Activated CD4-positive, alpha-beta T cell treated with anti-CD3 and anti-CD28 coated beads, Interleukin-2, amount 10 ng/mL, durations not matched to agents 7 days and 5 days (primary cell): ENCODE measurements at places on chromosomes 16 and 17. TPM values are rescaled to one million over a fixed set of nuclear protein-coding genes. Genes with fewer than 3 reads are reported as not detected.
A peak's percentile ranks its signal among the peaks of the same experiment; 100 is the strongest.

DNA sequence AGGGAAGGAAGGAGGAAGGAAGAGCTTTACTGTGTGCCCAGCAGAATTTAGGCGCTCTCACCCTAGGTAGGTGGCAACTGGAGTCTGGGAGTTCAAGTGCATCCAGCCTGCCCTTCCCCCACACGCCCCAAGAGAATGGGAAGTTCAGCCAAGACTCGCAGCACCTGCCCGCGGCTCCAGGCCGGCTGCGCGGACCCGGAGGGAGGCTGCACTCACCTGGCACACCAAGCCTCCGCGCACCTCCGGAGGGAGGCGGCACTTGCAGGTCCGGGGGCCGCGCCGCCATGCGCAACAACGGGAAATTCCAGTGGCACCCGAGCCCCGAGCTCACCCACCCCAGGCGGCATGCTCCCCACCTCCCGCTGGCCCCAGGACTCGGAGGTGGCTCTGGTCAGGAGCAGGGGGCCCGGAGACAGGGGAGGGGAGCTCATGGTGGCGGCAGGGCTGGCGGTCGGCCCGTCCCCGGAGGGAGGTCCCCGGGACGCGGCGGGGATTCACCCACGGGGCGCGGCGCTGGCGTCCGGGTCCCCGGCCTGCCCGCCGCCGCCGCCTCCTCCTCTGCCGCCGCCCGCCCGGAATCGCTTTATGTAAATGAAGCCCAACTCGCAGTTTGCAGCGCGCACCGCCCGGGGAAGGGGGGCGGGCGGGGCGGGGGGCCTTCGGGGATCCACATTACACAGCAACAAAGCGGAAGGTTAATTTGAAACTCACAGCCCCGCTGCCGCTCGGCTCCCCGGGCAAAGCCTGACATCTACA is at the start of gene ZFHX3:
Gene ZFHX3 (minus strand): TSS at position 593 of the 756 bp plus-strand sequence. CDS start 87,983 bp downstream, outside the sequence.
- H3K27ac ChIP-seq: no peak within 1 kb of the TSS
- peaks cover 50% of the 10 kb centered on the region for H3K27me3 ChIP-seq
- H3K4me1 ChIP-seq: peaks cover 4% of the 10 kb centered on the region

DNA sequence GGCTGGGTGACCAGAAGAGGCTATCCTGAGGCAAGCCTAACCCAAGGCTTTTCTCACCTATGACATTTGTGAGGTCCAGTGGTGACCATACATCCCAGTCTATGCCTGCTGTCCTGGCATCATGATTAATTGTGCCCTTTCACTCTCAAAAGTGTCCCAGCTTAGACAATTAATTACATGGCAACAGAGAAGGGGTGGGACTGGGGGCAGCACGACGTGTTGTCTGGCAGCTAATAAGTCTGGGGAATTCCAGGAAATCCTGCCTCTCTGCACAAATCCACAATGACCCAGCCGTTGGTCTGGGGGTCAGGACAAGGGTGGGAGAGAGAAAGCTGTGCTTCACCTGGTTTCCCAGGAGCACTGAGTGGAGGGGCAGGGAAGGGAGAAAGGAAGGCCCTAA is 14.0 kb upstream of the MTMR4 start:
- no peak overlapping the region for H3K4me3 ChIP-seq
- no peak for DNase-seq
- H3K4me1 ChIP-seq: peaks cover 21% of the 10 kb centered on the region

- no peak overlapping the region for H3K4me3 ChIP-seq
- no peaks in the 10 kb centered on the region for H3K36me3 ChIP-seq
- peaks cover 7% of the 10 kb centered on the region for H3K27me3 ChIP-seq
- no peak for DNase-seq
- no peak overlapping the region for H3K27ac ChIP-seq
Measured at GRCh38 chr16:48047720-48048119, 108.1 kb downstream of the ABCC12 start.

GRCh38 chr17:28416703-28417311 is 10.8 kb upstream of the SLC46A1 start:
- H3K27me3 ChIP-seq: peaks cover 16% of the 10 kb centered on the region
- no peaks in the 10 kb centered on the region for H3K4me1 ChIP-seq
- H3K36me3 ChIP-seq: no peaks in the 10 kb centered on the region
- H3K4me3 ChIP-seq: no peak overlapping the region

DNA sequence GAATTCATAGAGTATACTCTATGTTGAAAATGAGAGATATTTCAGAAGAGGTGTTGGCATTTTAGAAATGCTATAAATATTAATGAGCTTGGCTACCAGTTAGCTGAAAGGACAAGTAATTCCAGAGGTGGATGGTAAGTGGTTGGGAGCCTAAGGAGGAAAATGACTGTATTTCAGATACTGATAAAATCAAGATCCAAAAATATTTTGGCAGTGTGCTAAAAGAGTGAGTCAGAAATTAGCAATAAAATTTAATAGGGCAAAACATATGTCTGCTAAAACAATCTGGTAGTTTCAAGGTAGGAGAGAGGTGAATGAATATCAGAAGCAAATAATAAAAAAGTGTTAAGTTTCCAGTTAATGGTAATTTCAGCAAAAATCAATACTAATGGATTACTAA is 1287.9 kb downstream of the CDH8 start:
- H3K4me1 ChIP-seq: no peaks in the 10 kb centered on the region
- no peaks in the 10 kb centered on the region for H3K27me3 ChIP-seq
- H3K4me3 ChIP-seq: no peak overlapping the region

DNA sequence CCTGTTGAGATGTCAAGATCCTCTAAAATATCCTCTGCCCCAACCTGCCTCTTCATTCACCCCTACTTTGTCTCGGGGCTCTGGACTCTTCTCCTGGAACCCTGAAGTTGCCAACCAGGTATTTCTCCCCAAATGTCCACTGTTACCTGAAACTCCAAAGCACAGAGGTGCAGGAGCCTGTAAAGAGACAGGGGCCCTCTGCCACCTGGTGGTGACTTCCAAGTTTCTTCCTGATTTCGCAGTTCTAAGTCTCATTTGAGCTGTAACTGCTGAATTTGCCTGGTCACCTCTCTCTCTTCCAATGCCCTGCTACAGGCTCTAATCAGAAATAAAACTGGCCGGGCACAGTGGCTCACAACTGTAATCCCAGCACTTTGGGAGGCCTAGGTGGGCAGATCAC is 77.1 kb upstream of the RCVRN start:
- H3K27ac ChIP-seq: no peak overlapping the region
- DNase-seq: no peak
- no peaks in the 10 kb centered on the region for H3K27me3 ChIP-seq
- H3K4me1 ChIP-seq: no peaks in the 10 kb centered on the region

DNA sequence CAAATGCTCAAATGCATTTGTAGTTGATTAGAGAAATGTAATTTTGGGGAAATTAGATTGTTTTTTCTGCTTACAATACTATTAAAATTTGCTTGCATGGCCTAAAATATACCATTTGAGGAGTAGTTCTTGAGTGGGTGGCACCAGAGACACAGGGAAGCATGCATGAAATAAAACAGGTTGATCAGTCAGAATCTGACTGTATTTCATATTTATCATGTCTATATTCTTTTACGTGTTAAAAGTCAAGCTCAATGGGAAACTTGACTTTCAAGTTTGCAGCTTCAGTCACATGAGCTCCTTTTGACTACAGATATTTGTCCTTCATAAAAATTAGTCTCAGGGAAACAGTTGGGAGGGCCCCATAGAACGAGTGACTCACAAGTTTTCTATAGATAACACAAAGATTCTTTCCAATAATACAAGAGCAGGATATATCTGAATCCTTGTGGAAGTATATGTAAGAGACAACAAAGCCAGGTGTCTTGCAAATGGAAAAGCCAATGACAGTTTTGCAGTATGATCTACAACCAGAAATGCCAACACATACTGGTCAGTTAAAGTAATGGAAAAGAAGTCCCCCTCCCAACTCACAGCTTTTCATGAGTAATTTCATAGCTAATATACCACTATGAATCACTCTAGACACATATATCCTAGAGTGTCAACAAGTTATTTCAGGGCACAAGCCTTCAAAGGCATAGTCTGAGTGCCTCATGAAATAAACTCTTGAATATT is 42.2 kb upstream of the CORO6 start:
- DNase-seq: no peak
- H3K36me3 ChIP-seq: peaks cover 62% of the 10 kb centered on the region
- no peak overlapping the region for H3K4me3 ChIP-seq
- no peaks in the 10 kb centered on the region for H3K27me3 ChIP-seq
- H3K27ac ChIP-seq: no peak overlapping the region
- peaks cover 19% of the 10 kb centered on the region for H3K4me1 ChIP-seq

Gene KRT27
- total RNA-seq: not detected

- DNase-seq: no peak
- H3K36me3 ChIP-seq: peaks cover 62% of the 10 kb centered on the region
- H3K4me1 ChIP-seq: peaks cover 21% of the 10 kb centered on the region
Measured at GRCh38 chr16:84563786-84564420, 54.0 kb downstream of the COTL1 start.

- H3K4me1 ChIP-seq: no peaks in the 10 kb centered on the region
- no peak overlapping the region for H3K27ac ChIP-seq
- H3K27me3 ChIP-seq: no peaks in the 10 kb centered on the region
- DNase-seq: no peak
Measured at GRCh38 chr16:82793528-82794245, 166.9 kb downstream of the CDH13 start.

GRCh38 chr16:22684574-22685458 is 129.1 kb upstream of the HS3ST2 start:
- H3K27me3 ChIP-seq: peaks cover 7% of the 10 kb centered on the region
- H3K4me3 ChIP-seq: no peak overlapping the region
- DNase-seq: no peak
- H3K36me3 ChIP-seq: no peaks in the 10 kb centered on the region
- peak overlapping the region; percentile 20 for H3K27ac ChIP-seq

GRCh38 chr16:27740496-27741201 is 190.7 kb downstream of the KATNIP start:
- H3K27ac ChIP-seq: no peak overlapping the region
- no peaks in the 10 kb centered on the region for H3K36me3 ChIP-seq
- H3K4me1 ChIP-seq: no peaks in the 10 kb centered on the region
- H3K27me3 ChIP-seq: no peaks in the 10 kb centered on the region
- no peak overlapping the region for H3K4me3 ChIP-seq

Gene SCNN1B
- not detected for total RNA-seq

DNA sequence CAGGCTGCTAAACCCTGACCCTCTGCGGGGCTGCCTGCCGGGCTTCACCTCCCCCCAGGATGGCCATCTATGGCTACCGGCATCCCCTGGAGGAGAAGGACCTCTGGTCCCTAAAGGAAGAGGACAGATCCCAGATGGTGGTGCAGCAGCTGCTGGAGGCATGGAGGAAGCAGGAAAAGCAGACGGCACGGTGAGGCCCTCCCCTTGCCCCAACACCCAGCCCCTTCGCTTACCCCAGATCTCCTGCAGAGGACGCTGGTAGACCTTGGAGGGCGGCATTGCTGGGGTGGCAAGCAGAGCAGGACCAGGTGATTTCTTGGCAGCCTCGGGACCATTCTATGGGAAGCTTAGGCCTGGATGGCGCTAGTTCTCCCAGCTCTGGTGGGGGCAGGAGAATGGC is 24.5 kb downstream of the ABCC3 start:
- H3K36me3 ChIP-seq: no peaks in the 10 kb centered on the region
- no peak overlapping the region for H3K4me3 ChIP-seq
- no peak overlapping the region for H3K27ac ChIP-seq
- peaks cover 24% of the 10 kb centered on the region for H3K4me1 ChIP-seq
- H3K27me3 ChIP-seq: no peaks in the 10 kb centered on the region

Gene IL17C
- 0.20 TPM for total RNA-seq
